ENCODE measurements at places on chromosomes 1 and 21. TPM values are rescaled to one million over a fixed set of nuclear protein-coding genes. Genes with fewer than 3 reads are reported as not detected.

DNA sequence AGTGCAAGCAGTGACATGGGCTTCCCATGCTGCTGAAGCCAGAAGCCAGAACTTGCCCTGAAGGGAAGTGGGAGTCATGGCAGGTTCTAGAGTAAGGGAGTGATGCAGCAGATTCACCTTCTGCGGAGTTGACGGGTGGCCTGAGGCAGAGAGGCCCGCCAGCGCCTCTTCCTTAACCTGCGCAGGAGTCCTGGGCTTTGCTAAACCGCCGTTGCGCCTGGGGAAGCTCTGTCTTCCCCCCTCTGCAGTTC lies 67.3 kb downstream of the OBSCN start:
- H3K27ac ChIP-seq, result peak overlapping the region; percentile 19
- peaks cover 9% of the 10 kb centered on the region for H3K4me1 ChIP-seq
- H3K4me3 ChIP-seq, result peak overlapping the region; percentile 71
- no peaks in the 10 kb centered on the region for H3K36me3 ChIP-seq
- no peaks in the 10 kb centered on the region for H3K27me3 ChIP-seq

DNA sequence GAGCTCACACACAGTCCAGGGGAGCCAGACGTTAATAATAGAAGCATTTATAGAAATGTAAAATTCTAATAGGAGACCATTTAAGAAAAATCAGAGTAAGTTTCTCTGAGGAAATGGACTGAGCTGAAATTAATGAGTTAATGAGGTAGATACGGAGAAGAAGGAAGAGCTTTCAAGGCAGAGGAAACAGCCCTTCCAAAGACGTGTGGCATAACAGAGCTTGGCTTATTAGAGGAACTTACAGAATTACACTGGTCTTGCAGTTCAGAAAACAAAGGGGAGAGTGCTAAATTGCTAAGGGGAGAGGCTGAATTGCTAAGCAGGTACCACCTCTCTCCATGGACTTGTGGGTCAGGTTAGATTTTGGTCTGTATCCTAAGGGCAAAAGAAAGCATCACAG lies 8.2 kb upstream of the PIGK start:
- no peak overlapping the region for H3K27ac ChIP-seq
- no peak overlapping the region for H3K4me3 ChIP-seq
- H3K27me3 ChIP-seq, result no peaks in the 10 kb centered on the region

GRCh38 chr1:111600886-111601386 lies 18.7 kb upstream of the RAP1A start:
- peak overlapping the region; percentile 96 for H3K27ac ChIP-seq
- peaks cover 8% of the 10 kb centered on the region for H3K36me3 ChIP-seq
- peaks cover 98% of the 10 kb centered on the region for H3K4me1 ChIP-seq
- H3K27me3 ChIP-seq, result no peaks in the 10 kb centered on the region
- DNase-seq, result peak; percentile 66

DNA sequence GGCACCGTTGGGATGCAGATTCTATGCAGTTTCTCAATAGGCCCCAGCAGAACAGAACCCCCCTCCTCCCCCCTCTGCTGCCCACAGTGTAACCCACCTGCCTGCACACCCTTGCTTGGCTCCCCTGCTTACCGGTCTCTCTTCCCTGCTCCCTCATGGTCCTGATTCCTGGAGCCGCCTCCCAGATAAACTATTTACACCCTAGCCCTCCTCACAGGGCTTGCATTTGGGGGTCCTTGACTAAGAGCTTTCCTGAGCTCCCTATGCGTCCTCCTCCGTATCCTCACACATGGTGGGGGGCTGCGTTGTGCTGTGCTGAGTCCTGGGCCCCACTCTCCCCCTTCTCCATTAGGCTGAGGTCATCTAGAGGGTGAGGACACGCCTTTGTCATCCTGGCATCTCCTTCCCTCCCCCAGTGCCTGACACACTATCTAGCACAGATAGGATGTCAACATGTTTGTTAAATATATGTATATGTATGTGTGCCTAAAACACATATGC lies 121.9 kb downstream of the GRIK3 start:
- no peaks in the 10 kb centered on the region for H3K4me1 ChIP-seq
- peaks cover 11% of the 10 kb centered on the region for H3K27me3 ChIP-seq
- no peak overlapping the region for H3K4me3 ChIP-seq
- H3K36me3 ChIP-seq, result no peaks in the 10 kb centered on the region
- H3K27ac ChIP-seq, result no peak overlapping the region
- no peak for DNase-seq

GRCh38 chr1:8604041-8604945 lies 213.1 kb downstream of the RERE start:
- H3K27ac ChIP-seq, result peak overlapping the region; percentile 94
- H3K27me3 ChIP-seq, result no peaks in the 10 kb centered on the region
- peak overlapping the region; percentile 66 for H3K4me3 ChIP-seq
- H3K4me1 ChIP-seq, result peaks cover 56% of the 10 kb centered on the region
- DNase-seq, result peak; percentile 70

DNA sequence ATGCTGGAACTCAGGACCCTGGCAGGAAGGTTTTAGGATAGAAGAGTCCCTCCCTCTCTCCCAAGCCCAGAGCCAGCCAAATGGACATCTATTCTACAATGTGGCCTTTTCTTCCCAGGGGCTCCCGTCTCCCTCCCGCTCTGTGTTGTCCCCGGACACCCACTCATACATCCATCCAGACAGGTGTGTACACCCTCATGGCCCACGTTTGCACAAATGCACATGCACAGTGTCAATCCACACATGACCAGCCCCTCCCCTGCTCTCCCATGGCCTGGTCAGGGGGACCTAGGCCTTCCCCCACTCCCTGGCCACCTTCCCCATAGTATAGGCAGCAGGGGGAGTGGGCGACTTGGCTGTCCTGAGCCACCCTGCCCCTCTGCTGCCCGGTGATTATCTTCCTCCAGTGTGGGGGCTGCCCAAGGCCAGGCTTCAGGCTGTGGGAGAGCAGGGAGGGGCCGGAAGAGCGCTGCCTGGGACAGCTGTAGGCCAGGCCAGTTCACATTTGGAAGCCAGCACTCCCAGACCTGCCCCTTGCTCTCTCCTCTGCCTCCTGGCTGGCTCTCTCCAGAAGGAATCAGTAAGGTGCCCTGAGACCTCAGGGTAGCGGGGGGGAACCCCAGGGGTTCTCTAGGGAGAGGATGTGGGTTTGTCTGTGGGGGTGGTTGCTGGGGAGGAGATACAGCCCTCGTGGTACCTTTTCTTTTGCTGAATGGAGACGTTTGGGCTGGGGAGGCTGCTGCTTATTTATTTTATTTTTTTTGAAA lies 4.1 kb upstream of the PTPN7 start:
- peak; percentile 85 for DNase-seq
- peak overlapping the region; percentile 89 for H3K27ac ChIP-seq
- peaks cover 61% of the 10 kb centered on the region for H3K4me1 ChIP-seq
- peak overlapping the region; percentile 69 for H3K4me3 ChIP-seq
- H3K36me3 ChIP-seq, result peaks cover 10% of the 10 kb centered on the region

DNA sequence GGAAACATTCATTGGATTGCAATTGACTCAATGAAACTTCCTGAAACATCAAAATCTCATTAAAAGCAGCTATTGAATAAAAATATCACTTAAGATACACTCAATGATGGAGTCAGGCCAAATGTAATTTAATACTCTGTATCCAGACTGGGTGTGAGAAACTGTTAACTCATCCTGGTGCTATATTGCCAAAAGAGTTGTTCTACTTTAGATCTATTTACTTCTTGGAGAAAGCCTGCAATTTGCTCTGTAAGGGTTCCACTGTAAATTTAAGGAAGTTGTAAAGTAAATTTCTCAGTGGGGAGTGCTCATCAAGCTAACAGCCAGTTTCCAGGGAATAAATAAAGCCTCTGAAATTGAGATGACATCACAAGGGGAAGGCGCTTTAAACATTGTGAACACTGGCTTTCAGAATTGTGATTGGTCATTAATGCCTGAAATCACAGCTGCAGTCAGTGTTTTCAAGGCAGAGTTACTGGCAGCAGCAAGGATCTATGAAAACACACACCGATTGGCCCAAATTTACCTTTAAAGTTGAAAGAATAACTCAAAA lies 91.4 kb downstream of the OLFM3 start:
- H3K36me3 ChIP-seq, result no peaks in the 10 kb centered on the region
- H3K27me3 ChIP-seq, result no peaks in the 10 kb centered on the region
- no peak overlapping the region for H3K27ac ChIP-seq

Gene HLCS
- 15.0 TPM for total RNA-seq

Gene SH2D5
- total RNA-seq, result 0.51 TPM

- H3K4me1 ChIP-seq, result peaks cover 7% of the 10 kb centered on the region
- DNase-seq, result no peak
- no peaks in the 10 kb centered on the region for H3K27me3 ChIP-seq
- H3K4me3 ChIP-seq, result no peak overlapping the region
- peaks cover 17% of the 10 kb centered on the region for H3K36me3 ChIP-seq
- no peak overlapping the region for H3K27ac ChIP-seq
Measured at GRCh38 chr1:84539972-84540371, 33.6 kb upstream of the GNG5 start.

Gene ARHGEF16
- total RNA-seq, result not detected

Gene LRRC53
- total RNA-seq, result not detected

DNA sequence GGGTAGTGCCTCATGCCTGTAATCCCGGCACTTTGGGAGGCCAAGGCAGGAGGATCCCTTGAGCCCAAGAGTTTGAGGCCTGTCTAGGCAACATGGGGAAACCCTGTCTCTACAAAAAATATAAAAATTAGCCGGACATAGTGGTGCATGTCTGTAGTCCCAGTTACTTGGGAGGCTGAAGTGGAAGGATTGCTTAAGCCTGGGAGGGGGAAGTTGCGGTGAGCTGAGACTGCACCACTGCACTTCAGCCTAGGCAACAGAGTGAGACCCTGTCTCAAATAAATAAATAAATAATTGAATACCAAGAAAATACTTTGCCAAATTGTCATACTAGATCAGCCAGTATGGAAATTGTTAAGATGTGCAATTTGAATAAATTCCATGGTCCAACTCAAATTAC lies 5.9 kb upstream of the RBBP5 start:
- DNase-seq, result no peak
- peaks cover 7% of the 10 kb centered on the region for H3K4me1 ChIP-seq
- no peak overlapping the region for H3K4me3 ChIP-seq
- H3K27me3 ChIP-seq, result no peaks in the 10 kb centered on the region
- H3K27ac ChIP-seq, result no peak overlapping the region

- no peak overlapping the region for H3K27ac ChIP-seq
- no peaks in the 10 kb centered on the region for H3K27me3 ChIP-seq
- H3K4me1 ChIP-seq, result no peaks in the 10 kb centered on the region
Measured at GRCh38 chr21:26653430-26653829, 80.3 kb upstream of the CYYR1 start.

GRCh38 chr1:235923466-235924021 lies 56.8 kb upstream of the LYST start:
- no peaks in the 10 kb centered on the region for H3K27me3 ChIP-seq
- peak overlapping the region; percentile 2 for H3K27ac ChIP-seq
- peak; percentile 25 for DNase-seq

- peaks cover 43% of the 10 kb centered on the region for H3K36me3 ChIP-seq
- no peaks in the 10 kb centered on the region for H3K27me3 ChIP-seq
- H3K27ac ChIP-seq, result no peak overlapping the region
- H3K4me1 ChIP-seq, result peaks cover 4% of the 10 kb centered on the region
- no peak for DNase-seq
Measured at GRCh38 chr1:41537788-41538351, 53.4 kb upstream of the EDN2 start.

GRCh38 chr21:16577975-16578374 lies 848.2 kb downstream of the USP25 start:
- no peaks in the 10 kb centered on the region for H3K36me3 ChIP-seq
- no peaks in the 10 kb centered on the region for H3K27me3 ChIP-seq
- H3K4me1 ChIP-seq, result no peaks in the 10 kb centered on the region
- no peak overlapping the region for H3K27ac ChIP-seq

DNA sequence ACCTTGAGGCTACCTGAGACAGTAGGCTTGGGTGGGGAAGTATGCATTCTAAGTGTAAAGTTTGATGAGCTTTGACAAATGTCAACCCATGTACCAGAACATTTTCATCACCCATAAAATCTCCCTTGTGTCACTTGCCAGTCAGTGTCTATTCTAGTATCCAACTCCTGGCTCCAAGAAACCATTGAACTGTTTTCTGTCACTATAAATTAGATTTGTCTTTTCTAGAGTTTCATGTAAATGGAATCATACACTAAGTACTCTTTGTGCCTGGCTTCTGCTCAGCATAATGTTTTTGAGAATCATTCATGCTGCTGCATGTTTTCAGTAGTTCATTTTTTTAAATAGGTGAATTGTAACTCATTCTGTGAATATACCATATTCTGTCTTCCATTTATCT lies 165.4 kb downstream of the DNM3 start:
- no peak overlapping the region for H3K27ac ChIP-seq
- H3K27me3 ChIP-seq, result no peaks in the 10 kb centered on the region
- no peaks in the 10 kb centered on the region for H3K36me3 ChIP-seq
- DNase-seq, result no peak
- no peak overlapping the region for H3K4me3 ChIP-seq
- no peaks in the 10 kb centered on the region for H3K4me1 ChIP-seq

Gene S100A7
- not detected for total RNA-seq

DNA sequence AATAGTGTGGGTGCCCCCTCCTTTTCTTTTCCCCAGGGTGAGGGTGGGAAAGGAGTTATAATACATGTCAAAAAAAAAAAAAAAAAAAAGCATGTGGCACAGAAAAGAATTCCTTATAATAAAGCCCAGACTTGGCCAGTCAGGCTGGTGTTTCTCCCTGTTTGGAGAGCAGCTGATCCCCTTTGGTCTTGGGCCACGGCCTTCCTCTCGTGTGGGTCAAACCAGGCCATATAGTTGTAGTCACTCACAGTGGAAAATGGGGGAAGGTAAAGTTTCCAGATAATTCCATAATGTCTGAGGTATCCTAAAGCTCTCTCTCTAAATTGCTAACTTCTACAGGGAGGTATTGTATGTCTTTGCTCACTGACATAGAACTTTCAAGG lies 22.0 kb downstream of the CLIC6 start:
- H3K4me3 ChIP-seq, result no peak overlapping the region
- no peaks in the 10 kb centered on the region for H3K36me3 ChIP-seq
- DNase-seq, result no peak

DNA sequence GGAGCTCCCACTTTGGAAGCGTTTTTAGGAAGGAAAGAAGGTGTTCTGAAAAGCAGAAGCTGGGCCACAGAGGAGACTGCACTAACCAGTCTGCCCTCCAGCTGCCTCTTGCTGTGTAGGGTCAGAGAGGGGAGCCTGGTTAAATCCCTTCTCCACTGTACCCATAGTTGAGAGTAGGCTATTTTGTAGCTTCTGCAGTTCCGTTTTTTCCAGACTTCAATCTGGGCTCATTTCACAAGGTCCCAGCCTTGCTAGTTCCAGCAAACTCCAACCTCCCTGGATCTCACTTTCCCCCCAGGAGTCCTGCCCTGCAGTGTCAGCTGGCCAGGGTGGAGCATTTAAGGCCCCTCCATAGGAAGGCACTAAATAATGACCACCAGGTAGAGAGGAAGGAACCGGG lies 11.0 kb downstream of the TNN start:
- no peaks in the 10 kb centered on the region for H3K4me1 ChIP-seq
- no peak overlapping the region for H3K27ac ChIP-seq
- peaks cover 8% of the 10 kb centered on the region for H3K27me3 ChIP-seq
- no peak overlapping the region for H3K4me3 ChIP-seq
- H3K36me3 ChIP-seq, result no peaks in the 10 kb centered on the region

Gene SH3BGR
- total RNA-seq, result 2.7 TPM

Measured in activated CD4-positive, alpha-beta T cell treated with anti-CD3 and anti-CD28 coated beads for 36 hours (primary cell).